ENCODE measurements at places on chromosomes 3 and 15.

- DNase-seq = no peak
Measured at GRCh38 chr15:67834581-67835296, 5.1 kb downstream of the RNU6-1 start.

DNA sequence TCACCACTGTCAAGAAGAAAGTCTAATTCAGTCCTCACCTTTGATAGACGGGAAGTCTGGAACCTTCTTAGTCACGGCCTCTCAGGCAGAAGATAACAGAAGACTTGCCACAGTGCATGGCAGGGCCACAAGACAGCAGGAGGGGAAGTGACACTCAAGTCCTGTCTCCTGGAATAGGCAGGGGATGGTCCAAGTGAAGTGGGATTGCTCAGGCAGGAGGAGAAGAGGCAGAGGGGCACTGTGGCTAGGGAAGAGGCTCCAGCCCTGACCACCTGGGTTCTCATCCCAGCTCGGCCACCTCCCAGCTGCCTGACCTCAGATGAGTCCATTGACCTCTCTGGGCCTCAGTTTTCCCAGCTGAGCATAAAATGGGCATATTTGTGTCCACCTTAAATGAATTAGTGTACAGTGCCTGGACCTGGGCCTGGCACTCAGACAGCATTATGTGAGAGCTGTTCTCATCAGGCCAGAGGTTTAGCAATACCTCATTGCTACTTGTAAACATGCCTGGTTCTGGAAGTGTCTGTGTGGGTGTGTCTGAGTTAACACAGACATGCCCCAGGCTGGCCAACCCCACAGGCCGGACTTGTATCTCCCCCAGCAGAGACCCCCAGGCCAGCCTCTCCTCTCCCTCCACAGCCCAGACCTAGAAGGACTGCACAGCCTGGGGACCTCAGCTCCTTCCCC is 11.5 kb upstream of the PCSK6 start:
- DNase-seq = no peak

DNA sequence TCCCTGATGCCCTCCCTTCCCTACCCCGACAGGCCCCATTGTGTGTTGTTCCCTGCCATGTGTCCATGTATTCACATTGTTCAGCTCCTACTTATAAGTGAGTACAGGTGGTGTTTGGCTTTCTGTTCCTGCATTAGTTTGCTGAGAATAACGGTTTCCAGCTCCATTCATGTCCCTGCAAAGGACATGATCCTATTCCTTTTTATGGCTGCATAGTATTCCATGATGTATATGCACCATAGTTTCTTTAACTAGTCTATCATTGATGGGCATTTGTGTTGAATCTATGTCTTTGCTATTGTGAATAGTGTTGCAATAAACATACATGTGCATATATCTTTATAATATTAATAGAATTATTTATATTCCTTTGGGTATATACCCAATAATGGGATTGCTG is 52.1 kb upstream of the TNFSF10 start:
- DNase-seq = no peak

DNA sequence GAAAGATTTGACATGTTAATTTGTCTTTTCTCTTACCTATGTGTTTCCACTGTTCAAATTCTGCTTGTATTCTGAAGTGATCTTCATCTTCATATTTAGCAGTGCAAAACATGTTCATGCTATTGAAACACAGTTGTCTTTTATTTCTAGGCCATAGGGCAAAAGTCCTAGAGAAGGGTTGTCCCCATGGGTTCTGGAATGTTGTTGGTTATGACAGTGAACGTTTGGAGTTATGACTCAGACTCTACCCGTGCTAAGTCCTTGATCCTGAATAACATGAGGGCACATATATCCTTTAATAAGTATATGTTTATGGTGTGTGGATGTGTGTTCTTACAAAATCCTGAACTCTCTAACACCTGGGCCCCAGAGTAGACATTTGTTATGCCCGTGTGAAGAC is 23.0 kb upstream of the ARPP21 start:
- no peak for DNase-seq
